Right lung (tissue), 10 donors: ENCODE measurements at places on chromosomes 16 and 17. TPM values are rescaled to one million over a fixed set of nuclear protein-coding genes. Genes with fewer than 3 reads are reported as not detected.

The CPHXL2 gene
- 0.16 TPM for polyA plus RNA-seq

The METTL26 gene
- polyA plus RNA-seq, result 52.4 TPM

The RTN4RL1 gene
- 0.64 TPM for polyA plus RNA-seq

The RNF43 gene
- 48.1 TPM for polyA plus RNA-seq

The KRT40 gene
- polyA plus RNA-seq, result not detected

The KRTAP3-2 gene
- not detected for polyA plus RNA-seq

The CEP95 gene
- polyA plus RNA-seq, result 153 TPM

The RNF222 gene
- 0.05 TPM for polyA plus RNA-seq

The NTN1 gene
- polyA plus RNA-seq, result 8.4 TPM

The C17orf50 gene
- not detected for polyA plus RNA-seq

The NPIPB2 gene
- 11.8 TPM for polyA plus RNA-seq

The CA4 gene
- 46.9 TPM for polyA plus RNA-seq

The CSH1 gene
- 9.5 TPM for polyA plus RNA-seq

The ZNF469 gene
- 1.7 TPM for polyA plus RNA-seq

The SLC22A31 gene
- polyA plus RNA-seq, result 0.48 TPM

- DNase-seq, result no peak
Measured at GRCh38 chr17:29126268-29126930, 53.8 kb downstream of the MYO18A start.

GRCh38 chr17:62705156-62705777, 77.8 kb downstream of the MRC2 start:
- DNase-seq, result peak; percentile 31

- DNase-seq, result peak; percentile 56
Measured at GRCh38 chr17:28907709-28908475, 5.0 kb upstream of the DHRS13 start.

GRCh38 chr17:29116804-29117753, 63.1 kb downstream of the MYO18A start:
- DNase-seq, result peak; percentile 29

DNA sequence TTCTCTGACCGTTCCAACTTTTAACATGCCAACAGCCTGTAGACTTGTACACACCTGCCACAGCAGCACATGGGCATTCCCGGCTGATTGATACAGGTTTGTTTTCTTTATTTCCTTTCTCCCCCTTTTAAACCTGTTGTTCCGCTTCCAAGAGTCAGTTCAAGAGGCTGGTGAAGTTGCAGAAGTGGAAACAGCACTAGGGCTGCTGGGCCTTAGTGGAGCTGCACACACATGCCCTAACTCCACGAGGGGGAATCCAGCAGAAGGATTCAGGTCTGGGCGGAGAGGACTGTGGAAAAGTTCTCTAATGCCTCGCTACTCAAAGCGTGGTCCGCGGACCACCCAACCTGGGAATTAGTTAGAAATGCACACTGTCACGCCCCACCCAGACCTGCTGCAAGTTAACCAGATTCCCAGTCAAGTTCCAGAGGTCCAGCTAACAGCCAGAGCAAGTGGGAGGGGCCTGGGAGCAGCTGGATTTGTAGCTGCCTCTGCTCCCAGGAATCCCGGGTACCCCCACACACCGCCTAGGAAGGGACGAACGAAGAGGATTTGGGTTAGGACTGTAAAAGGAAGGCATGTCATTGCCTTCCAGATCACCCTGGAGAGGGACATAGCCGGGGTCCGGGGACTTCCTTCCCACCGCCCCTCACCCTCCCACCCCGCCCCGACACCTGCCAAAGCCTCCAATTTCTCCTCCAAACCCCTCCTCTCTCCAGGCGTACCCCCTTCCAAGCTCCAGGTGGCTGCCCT, 542 bp downstream of the SLC39A11 start:
- no peak for DNase-seq

GRCh38 chr17:78933959-78934568, 8.9 kb upstream of the TIMP2 start:
- peak; percentile 91 for DNase-seq

- DNase-seq, result no peak
Measured at GRCh38 chr16:74622005-74622404, 15.1 kb upstream of the GLG1 start.

DNA sequence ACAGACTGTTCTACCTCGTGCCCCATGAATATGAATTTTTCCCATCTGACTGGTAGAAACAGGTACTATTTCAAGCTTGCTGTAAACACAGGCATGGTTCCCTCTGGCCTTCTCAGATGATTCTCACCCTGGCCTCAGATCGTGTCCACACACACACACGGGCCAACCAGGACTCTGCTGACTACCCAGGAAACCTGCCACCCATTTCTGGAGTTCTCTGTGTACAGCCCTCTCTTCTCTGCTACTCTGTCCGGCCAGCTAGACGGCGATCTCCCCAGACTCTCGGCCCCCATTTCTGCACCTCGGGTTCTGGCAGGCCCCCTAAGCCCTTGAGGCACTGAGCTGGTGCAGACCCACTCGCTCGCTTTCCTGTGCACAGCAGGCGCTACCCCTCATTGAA, 31.2 kb downstream of the RPA1 start:
- DNase-seq, result no peak

DNA sequence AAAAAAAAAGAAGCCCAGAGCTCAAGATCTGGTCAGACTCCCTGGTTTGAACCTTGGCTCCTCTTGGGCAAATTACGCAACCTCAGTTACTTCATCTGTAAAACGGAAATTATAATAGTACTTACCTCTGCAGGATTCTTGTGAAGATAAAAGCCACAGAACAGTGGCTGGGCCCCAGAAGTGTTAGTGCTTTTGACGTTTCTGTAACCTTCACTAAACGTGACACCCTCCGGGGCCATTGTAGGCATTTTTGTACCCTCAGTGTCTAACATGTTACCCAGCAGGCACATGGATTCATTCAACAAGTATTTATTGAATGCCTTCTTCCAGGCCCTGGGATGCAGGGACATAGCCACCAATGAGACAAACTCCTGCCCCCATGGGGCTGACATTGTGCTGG, 58.0 kb downstream of the PITPNC1 start:
- DNase-seq, result no peak

- DNase-seq, result no peak
Measured at GRCh38 chr16:65235339-65236177, 113.7 kb upstream of the CDH11 start.

DNA sequence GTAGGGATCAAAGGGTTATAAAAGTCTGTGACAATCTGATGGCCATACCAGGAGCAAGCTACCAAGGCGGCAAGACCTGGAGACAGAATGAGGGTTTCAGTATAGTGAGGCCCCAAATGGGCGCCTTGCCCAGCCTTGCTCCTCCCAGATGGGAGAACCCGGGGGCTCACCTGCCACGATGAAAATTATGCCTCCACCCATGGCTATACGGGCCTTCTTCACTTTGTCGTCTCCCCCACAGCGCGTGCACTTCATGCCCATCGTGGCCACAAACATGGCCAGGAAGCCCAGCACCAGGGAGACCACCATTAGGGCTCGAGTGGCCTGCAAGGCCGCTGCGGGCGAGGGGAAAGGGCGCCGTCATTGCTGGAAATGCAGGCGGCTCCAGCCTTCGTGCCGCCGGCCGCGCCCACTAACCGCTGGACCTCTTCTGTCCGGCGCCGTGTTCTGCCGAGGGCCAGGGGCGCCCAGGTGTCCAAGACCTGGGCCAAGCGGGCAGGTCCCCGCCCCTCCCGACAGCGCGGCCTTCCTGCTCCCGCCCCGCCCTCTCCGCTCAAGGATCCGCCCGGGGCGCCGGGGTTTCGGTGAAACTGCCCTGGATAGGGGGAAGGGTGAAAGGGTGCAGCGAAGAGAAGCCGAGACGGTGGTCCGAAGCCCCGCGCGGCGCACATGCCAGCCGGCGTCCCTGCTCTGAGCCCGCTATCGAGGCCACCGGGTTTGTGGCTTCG, 1.5 kb downstream of the CLDN7 start:
- peak; percentile 43 for DNase-seq

DNA sequence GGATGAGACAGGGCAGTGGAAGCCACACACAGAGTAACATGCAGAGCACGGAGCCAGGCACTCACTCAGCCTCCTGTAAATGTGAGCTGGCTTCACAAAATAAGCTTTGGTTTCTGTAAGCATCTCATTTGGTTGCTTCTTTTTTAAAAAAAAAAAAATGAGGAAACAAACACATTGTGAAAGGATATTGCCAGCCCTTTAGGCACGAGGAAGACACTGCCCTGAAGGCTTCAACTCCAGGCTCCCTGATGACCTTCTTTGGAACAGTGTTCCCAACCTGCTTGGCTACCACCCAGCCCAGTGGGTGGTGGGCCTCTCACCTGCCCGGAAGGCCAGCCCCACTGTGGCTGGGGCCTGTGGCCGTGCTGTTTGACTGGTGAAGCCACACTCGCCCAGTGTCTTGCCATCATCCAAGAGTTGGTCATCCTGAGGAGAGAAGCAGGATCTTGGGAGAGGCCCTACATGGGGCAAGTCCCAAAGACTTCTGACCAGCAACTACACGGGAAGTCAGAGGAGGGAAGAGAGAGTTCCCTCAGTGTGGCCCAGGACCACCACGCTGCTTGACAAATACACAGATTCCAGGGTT, 1.9 kb downstream of the ELOB start:
- no peak for DNase-seq

- no peak for DNase-seq
Measured at GRCh38 chr16:59522826-59523225, 788.7 kb upstream of the GOT2 start.

- no peak for DNase-seq
Measured at GRCh38 chr16:18068477-18068876, 268.1 kb downstream of the NPIPA8 start.

GRCh38 chr17:11182430-11182829, 58.6 kb upstream of the SHISA6 start:
- no peak for DNase-seq

GRCh38 chr17:60656499-60656898, 21.2 kb upstream of the BCAS3 start:
- DNase-seq, result no peak

DNA sequence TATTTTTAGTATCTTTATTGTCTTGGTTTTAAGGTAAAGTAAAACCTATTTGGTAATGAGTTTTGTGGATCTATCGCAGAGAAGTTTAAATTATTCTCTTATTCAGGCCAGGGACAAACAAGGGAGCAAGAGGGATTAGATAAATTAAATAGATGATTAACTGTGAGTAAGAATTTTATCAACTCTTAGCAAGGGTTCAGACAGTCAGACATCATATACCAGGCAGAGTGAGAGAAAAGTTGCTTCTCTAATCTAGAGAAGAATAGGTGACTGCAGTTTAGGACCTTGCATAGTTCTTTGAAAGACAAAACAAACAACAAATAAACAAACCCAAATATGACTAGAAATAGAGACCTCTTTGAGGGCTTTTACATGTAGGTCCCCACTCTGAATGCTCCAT, 840.2 kb upstream of the GOT2 start:
- DNase-seq, result no peak

DNA sequence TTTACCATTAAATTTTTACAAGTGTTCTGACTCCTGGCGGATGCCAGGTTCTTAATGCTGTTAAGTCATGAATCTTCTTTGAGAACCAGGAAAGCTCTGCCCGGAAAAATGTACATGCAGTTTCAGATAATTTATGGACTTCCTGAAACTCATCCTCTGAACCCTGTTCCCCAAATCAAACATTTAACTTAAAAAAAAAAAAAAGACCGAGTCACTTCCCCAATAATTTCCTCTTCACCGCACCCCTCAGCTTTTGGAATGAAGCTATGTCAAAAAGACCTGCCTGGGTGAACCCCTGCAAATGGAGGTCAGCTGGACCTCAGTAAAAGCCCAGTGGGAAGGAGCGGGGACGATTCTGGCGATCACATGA, 15.0 kb downstream of the ZNF232 start:
- DNase-seq, result no peak

DNA sequence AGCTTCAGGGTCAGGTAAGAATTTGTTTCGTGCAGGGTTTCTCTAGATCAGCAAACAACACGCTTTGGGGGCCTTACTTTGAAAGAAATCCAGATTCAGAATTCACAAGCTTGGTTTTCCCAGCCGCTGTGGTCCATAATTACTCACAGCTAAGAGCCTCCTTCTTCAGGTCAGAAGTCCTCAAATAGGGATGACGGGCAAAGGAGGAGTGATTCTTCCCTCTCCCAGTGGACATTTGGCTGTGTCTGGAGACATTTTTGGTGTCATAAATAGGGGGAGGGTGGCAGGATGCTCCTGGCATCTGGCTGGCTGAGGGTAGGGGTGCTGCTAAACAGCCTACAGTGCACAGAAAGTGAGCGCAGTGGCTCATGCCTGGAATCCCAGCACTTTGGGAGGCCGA, 48.6 kb upstream of the USP7 start:
- no peak for DNase-seq

DNA sequence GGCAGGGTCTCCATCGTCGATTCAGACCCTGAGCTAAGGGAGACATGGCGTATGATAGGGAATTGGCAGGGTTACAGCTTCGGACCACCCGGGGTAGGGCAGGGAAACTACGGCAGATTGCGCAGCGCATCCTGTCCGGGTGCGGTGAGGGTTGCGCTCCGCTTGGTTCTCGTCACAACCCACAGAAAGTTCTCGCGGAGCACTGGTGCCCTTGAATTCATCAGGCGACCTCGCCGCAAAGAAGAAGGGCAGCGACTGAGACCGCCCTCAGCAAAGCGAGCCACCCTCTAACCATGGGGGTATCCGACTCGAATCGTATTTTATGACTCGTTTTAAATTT, 1.2 kb downstream of the HS3ST3B1 start:
- DNase-seq, result no peak

GRCh38 chr17:41750862-41751261, 16.4 kb upstream of the HAP1 start:
- no peak for DNase-seq

DNA sequence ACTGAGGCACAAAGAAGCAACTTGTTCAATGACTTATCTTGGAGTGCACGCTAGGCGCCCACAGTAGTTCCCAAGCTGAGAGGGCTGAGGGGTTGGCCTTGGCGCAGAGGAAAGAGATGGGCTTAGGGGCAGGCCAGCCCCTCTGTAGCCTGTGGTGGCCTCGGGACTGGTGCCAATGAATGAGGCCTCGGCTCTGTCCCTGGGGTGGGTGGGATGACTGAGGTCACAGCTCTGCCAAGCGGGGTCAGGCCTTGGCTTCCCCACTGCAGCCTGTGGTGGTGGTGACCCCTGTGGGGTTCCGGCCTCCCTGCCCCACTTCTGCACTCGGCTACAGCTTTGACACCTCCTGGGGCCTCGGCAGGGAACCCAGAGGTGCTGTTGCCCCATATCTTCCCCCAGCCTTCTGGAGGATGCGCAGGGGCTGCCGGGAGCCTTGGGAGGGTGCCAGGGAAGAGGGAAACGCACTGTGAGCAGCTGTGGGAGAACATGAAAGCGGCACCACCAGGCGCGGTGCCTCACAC, 46.0 kb downstream of the BEAN1 start:
- no peak for DNase-seq

- DNase-seq, result no peak
Measured at GRCh38 chr17:16215965-16216316, 607 bp upstream of the NCOR1 start.

- no peak for DNase-seq
Measured at GRCh38 chr16:85187002-85187401, 74.7 kb upstream of the CIBAR2 start.
